SK-MEL-5 (cell line): ENCODE measurements at places on chromosomes 12 and 14. TPM values are rescaled to one million over a fixed set of nuclear protein-coding genes. Genes with fewer than 3 reads are reported as not detected.

GRCh38 chr12:68199127-68199526 lies 26.5 kb downstream of the IL26 start:
- no peak for DNase-seq

DNA sequence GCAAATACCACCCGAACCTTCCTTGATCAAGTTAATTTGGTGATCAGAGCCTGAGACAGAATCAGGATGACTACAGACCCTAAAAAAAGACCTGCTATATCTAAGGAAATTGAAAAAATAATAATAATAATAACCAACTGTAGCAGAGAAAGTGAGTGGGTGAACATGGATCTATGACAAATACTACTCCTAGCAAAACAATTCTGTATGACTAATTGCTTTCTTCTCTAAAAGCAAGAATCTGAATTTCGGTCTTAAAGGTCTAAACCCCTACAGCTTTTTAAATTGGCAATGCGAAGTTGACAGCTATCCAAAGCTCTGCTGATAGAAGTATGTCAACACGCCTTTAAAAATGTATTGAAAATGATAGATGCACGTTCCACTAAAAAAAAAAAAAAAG lies 102.2 kb downstream of the PRKAB1 start:
- DNase-seq: no peak

Gene TSPAN19
- 0.48 and 0.69 TPM in 2 replicates for total RNA-seq

DNA sequence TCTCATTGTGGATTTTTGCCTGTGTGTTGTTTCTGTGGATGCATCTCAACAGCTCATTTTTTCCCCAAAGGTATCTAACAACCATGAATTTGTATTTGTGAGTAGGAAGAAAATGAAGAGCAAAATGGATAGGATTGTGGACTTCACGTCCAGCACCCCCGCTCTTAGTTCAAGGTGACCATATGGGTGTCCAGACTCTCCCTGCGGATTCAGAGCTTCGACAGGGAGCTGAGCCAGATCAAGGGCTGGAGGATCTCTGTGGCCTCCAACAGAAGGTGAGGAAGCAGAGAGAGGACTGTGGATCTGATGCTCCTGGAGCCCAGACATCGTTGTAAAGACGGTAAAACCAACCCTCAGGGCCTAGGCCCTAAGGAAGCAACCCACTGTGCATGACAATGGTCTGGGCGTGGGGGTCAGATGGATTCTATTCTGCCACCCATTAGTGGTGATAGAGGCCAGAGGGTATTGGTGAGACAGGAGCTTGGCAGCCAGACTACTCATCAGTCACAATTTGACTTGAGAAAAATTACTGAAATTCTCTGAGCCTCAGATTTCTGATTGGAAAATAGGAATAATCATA lies 659.7 kb upstream of the TMEM132C start:
- no peak for DNase-seq
